ENCODE measurements at places on chromosomes 12 and 14.
A peak's percentile ranks its signal among the peaks of the same experiment; 100 is the strongest.

- DNase-seq = no peak
These were observed 125.0 kb downstream of the PIWIL1 start for GRCh38 chr12:130462558-130463274.

DNA sequence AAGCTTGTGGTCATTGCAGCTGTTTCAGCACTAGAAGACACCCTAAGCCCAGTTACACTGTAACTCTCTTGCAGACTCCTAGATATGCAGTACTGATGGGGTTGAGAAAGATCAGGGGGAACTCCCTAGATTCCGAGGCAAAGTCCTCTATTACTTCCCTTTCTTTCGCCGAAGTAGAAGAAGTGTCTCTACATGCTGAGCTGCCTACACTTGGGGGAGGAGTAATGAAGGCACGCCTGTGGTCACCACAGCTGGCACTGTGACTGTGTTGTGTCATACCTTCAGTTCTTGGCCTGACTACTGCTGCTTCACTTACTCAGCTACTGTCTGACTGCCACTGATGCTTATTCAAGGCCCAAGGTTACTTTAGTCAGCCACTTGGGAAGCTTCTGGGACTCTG, 35.1 kb upstream of the RPL10L start:
- DNase-seq = no peak

GRCh38 chr12:119178544-119179334, at the start of gene HSPB8:
Gene HSPB8, plus strand, starts transcription at chr12:119178931. Its CDS starts 382 bp downstream, at chr12:119179313.
- no peak for DNase-seq

DNA sequence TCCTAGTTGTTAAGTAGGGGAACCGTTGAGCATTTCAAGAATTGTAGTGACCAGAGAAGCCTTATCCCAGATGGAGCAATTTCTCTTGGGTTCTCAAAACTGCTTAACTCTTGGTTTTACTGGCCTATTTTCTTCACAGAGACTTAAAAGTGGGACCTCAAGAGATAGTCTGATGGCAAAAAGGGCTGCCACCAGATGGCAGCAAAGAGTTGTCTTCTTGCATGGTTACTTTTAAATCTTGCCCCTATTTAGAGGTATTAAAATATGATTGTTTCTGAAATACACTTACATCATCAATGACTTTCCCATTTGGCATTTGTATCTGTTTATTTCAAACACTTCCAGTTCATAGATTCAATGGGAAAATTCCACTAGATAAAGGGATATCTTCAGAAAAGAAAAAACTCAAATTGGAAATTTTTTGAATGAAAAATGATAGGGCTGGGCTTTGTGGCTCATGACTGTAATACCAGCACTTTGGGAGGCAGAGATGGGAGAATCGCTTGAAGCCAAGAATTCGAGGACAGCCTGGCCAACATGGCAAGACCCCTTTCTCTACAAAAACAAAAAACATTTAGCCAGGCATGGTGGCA, 69.9 kb upstream of the CNTN1 start:
- peak; percentile 39 for DNase-seq

- no peak for DNase-seq
These were observed 15.5 kb upstream of the RAP1B start for GRCh38 chr12:68595241-68595640.

DNA sequence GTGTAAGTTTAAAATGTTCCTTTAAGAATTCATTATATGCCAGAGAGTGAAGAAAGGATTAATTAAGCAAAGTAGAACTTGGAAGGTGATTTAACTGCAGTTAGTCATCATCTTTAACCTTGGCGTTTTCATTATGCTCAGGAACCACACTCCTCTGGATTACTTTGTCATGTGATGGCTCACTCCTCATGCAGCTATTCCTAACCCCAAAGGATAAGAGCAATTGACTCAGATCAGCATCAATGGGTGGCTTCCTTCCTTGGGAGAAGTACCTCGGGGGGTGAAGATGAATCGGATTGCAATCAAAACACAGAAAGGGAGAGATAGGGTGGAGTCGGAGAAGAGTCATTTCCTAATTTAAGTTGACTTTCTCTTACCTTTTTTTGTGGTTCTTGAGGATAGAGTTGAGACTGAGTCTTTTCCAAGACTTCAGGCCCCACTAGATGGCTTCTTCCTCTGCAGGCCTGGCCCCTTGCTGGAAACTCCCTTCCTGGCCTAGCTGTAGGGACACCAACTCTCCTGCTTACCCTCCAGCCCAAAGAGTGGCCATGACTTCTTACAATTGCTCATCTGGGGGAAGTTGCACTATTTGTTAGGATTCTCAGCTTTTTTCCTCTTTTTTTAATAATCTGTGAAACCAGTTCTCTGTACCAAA, 238.6 kb upstream of the DDHD1 start:
- DNase-seq = no peak

DNA sequence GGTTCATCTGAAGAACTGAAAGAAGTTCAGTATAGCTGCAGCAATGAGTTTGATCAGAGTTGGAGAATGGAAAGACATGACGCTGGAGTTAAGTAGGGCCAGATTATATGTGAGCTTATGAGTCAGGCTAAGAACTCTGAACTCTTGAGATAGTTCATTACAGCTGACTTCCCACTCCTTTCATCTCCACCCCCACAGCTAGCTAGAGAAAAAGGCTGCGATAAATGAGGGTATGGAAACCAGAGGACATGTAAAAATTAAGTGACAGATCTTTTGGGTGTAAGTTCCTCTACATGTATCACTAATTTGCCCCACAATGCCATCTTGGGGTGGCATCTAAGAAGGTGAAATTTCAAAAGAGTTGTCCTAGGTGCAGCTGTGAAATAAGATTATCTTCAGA, 28.6 kb downstream of the PYM1 start:
- peak; percentile 32 for DNase-seq

DNA sequence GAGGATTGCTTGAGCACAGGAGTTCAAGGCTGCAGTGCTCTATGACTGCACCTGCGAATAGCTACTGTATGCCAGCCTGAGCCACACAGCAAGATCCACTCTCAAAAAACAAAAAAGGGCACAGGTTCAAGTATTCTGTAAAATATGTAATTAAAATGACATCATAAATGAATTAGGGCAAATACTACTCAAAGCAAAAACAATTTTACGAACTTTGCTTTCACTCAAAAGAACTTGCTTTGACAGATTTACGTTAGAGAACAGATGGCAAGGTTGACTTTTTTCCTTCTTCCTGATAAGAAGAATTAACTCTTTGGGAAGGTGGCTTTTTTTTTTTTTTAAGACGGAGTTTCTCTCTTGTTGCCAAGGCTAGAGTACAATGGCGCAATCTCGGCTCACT, 44.0 kb upstream of the EAPP start:
- no peak for DNase-seq

GRCh38 chr12:56565510-56566101, 44.0 kb downstream of the RBMS2 start:
- DNase-seq = peak; percentile 48

DNA sequence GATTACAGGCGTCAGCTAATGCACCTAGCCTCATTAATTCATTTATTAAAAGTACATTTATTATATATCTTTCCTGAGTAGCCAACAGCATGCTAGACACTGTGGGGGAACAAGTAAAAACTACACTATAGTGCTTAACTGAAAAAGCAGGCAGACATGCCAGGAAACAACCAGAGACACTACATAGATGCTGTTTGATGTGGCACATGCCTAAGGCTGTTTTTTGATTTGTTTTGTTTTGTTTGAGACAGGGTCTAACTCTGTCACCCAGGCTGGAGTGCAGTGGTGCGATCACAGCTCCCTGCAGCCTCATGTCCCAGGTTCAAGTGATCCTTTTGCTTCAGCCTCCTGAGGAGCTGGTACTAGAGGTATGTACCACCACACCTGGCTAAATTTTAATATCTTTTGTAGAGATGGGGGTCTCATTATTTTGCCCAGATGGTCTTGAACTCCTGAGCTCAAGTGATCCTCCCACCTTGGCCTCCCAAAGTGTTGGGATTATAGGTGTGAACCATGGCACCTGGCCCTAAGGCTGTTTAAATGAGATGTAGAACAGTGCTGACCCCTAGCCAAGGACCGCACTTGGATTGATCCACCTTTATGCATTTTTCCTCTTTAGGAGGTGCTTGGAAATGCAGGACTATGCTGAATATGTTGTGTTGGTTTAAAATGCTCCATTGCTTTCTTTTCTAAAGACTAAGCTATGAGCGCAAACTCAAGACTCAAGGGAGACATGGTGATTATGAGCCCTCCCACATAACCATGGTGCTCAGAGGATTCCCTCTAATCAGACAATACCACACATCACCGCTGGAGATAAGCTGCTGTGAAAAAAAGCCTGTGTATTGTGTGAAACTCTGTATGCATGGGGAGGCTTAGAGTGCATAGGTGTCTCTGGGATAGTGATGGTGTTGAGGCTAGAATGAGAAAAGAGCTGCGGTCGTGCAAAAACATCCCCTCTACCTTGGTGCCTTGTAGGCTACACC, 10.5 kb upstream of the C14orf93 start:
- DNase-seq = no peak

GRCh38 chr12:65882486-65882885, 58.2 kb downstream of the HMGA2 start:
- no peak for DNase-seq

DNA sequence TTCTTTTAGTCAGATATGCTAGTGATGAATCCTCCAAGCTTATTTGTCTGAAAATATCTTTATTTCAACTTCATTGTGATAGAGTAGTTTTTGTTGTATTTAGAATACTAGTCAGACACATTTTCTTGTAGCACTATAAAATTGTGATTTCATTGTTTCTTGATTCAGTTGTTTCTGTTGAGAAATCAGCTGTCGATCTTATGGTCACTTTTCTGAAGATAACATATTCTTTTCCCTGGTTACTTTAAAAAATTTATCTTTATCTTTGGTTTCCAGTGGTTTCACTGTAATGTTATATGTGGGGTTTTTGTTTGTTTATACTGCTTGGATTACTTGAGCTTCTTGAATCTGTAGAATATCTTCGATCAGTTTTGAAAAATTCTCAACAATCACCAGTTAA, 426.1 kb downstream of the SOX5 start:
- DNase-seq = no peak

DNA sequence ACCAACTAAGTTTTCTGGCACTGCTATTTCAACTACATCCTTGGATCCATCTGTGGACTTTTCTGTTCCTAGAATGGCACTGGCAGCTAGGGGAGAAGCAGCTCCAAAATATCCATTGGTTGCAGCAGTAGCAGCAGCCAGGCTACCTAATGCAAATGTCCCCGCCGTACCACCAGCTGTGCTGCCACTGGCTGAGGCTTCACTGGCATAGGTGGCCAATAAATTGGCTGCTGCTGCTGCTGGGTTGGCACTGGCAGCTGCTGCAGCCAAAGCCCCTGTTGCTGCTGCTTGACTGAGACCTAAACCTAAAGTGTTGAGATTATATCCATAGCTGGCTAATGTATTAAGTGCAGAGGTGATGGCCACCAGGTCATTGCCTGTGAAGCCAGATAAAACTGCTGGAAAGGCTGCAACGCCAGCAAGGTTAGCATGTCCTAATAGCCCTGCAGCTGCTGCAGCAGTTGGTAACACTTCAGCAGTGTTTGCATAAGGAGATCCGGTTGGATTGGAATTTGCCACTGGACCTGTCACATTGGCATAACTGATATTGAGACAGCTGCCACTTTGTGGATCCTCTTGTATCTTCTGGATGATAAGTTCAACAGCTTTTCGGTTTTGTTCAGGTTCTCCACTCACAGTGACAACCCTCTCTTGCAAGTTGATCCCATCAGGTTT, 149.5 kb downstream of the NOVA1 start:
- DNase-seq = no peak

- no peak for DNase-seq
These were observed 9.8 kb upstream of the DENND5B start for GRCh38 chr12:31600750-31601149.

- DNase-seq = no peak
These were observed 59.8 kb downstream of the SERPINA3 start for GRCh38 chr14:94671870-94672444.

GRCh38 chr12:121873216-121873569, 14.5 kb upstream of the HPD start:
- no peak for DNase-seq

GRCh38 chr12:82595941-82596340, 90.8 kb upstream of the TMTC2 start:
- DNase-seq = no peak

- DNase-seq = no peak
These were observed 224.2 kb downstream of the EGLN3 start for GRCh38 chr14:33726685-33727084.

- no peak for DNase-seq
These were observed 101.6 kb downstream of the POLR3B start for GRCh38 chr12:106459124-106459523.

DNA sequence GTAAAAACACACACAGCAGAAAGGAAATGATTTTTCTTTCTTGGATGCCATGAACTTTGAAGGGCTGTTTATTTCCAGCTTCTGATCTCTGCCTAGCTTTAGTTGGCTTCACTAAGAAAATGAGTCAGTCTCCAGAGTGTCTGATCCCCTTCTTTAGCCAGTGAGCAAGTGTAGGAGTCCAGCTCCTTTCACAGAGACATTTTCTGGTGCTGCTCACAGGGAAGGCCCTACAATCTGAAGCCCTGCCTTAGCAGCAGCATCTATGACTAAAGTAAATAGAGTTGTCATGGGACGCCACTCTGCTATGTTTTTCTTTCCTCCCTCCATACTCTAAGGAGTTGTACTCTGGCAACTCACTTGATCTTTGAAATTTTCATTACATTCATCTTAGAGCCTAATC, 103.5 kb downstream of the RPAP3 start:
- no peak for DNase-seq

DNA sequence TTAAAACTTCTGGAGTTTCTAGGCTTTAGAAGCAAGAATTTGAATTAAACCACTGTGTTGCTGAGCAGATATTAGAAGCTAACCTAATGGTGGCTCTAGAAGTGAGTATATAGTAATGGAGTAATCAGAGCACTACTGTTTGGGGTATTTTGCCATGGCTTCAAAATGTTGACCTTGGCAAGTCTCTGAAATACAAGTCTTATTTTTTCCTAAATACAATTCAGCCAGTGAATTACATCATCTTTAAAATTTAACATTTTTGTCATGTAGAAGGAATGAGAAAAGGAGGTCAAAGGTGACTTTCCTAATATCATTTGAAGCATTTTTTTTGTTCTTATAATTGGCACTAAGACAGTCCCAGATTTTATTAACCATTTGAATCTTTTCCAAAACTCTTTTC, 25.2 kb downstream of the PMCH start:
- no peak for DNase-seq

DNA sequence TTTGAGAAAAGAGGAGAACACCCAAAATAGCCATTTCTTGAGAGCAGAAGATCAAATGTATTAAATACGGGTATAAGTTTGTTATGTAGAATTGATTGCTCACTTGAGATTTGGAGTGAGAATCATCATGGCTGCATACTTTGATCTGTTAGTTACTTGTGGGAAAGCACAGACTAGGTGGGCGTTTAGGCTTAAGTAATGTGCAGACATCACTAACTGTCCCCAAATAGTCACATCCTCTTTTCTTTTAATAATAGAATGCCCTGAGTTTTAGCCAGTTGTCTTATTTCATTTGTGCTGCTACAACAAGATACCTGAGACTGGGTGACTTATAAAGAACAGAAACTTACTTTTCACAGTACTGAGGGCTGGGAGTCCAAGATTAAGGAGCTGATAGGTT, 14.3 kb upstream of the GTF2A1 start:
- DNase-seq = no peak

GRCh38 chr14:37652042-37652441, 56.6 kb downstream of the TTC6 start:
- DNase-seq = no peak

- DNase-seq = no peak
These were observed 6.0 kb downstream of the NYNRIN start for GRCh38 chr14:24404814-24405213.

- DNase-seq = no peak
These were observed 3.7 kb downstream of the EFS start for GRCh38 chr14:23361320-23361719.

- no peak for DNase-seq
These were observed 520.0 kb upstream of the CCDC196 start for GRCh38 chr14:65966188-65966587.

GRCh38 chr12:131437706-131438492, 273.0 kb upstream of the SFSWAP start:
- no peak for DNase-seq

Data from stimulated activated naive CD8-positive, alpha-beta T cell treated with anti-CD3 and anti-CD28 coated beads, Interleukin-15, Interleukin-2, amounts not matched to agents 100 U/mL and 50 U/mL, for 24 hours (primary cell).